Stimulated activated CD4-positive, alpha-beta T cell treated with anti-CD3 and anti-CD28 coated beads, Interleukin-4, amount 100 ng/mL, for 1 hour (primary cell): ENCODE measurements at places on chromosomes 6 and 20.

DNA sequence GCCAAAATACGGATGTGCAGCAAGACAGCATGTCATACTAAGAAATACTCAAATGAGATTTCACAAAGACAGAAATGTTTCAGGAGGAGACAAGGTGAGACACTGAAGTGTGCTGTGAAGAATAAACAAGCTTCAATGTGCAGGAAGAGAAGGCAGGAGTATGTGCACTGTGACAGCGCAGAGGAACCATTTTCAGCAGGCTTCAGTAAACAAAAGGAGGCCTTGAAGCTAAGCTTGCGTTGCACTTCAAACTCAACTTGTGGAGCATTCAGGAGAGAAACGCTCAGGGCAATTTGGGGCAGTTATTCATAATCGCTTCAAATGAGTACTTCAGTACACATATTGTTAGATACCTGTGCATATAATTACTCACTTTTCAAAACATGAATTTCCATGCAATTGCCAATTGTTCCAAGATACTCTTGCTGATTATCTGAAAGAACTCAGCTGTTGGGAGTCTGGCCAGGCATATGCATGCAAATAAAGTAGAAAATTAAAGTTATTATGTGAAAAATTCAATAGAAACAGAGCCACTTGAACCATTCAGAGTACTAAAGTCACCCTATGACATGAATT is 234.2 kb upstream of the OPRM1 start:
- DNase-seq = no peak

DNA sequence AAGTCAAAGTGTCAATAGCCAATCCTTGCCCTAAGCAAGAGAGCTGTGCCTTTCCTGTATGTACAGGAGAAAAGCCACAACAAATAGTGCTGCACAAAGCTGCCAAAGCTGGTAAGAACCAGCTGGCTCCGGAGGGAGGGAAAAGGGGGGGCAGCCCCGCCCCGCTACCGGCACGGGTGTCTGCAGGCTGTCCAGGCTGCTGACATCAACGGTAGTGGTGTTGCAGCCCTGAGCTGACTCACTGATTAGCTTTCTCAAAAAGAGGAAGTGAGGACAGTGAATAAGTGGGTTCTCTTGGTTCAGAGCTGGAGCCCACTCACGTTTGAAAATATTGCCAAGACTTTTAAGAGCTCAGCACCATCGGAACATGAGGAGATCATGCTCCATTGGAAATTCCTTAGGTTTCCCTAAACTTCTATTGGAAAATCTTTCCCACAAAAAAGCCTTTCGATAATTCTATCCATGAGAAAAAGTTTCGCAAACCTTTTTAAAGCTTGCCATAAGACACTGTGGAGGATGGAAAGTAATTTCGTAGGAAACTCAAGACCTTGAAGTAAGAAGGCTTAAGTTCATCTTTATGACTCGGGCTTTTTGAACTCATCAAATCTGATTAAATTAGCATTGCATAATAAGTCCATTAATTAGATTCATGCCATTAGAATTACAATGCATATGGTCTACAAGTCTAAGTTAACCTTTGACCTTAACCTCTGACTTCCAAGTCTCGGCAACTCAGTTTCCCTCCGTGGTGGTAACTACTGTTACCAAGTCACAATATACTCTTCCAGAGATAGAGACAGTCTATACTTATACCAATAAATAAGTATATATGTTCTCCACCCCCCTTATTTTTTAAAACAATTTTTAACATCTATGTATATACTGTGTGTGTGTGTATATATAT is 67.0 kb downstream of the TNFRSF21 start:
- peak; percentile 26 for DNase-seq

DNA sequence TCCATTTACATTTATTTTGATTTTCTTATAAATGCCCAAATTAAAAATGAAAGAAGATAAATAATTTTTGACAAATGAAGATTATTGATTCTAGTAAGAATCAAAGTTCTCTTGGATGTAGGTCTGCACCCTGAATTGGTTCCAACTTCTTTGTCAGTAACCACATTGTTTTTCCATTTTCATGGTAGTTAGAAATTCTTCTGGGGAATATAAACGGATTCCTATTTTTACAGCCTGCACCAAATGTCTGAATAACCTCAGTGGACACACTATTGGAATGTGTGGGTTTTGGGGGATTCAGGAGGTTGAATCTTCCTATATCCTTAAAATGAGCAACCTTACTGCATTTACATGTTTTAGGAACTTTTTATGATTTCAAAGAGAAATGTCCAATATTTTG is 1085.3 kb upstream of the MAP3K7 start:
- DNase-seq = no peak

- no peak for DNase-seq
Measured at GRCh38 chr20:35257175-35257909, 20.6 kb downstream of the MMP24OS start.

- no peak for DNase-seq
Measured at GRCh38 chr20:8254911-8255582, 123.0 kb downstream of the PLCB1 start.

DNA sequence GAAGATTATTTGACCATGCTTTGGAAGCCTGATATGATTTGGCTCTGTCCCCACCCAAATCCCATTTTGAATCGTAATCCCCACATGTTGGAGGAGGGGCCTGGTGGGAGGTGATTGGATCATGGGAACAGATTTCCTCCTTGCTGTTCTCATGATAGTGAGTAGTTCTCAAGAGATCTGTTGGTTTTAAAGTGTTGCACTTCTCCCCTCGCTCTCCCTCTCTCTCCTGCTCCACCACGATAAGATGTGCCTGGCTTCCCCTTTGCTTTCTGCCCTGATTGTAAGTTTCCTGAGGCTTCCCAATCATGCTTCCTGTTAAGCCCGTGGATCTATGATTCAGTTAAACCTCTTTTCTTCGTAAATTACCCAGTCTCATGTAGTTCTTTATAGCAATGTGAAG is 21.7 kb upstream of the FAM217A start:
- no peak for DNase-seq

GRCh38 chr6:155795173-155795796 is 339.6 kb upstream of the NOX3 start:
- no peak for DNase-seq

DNA sequence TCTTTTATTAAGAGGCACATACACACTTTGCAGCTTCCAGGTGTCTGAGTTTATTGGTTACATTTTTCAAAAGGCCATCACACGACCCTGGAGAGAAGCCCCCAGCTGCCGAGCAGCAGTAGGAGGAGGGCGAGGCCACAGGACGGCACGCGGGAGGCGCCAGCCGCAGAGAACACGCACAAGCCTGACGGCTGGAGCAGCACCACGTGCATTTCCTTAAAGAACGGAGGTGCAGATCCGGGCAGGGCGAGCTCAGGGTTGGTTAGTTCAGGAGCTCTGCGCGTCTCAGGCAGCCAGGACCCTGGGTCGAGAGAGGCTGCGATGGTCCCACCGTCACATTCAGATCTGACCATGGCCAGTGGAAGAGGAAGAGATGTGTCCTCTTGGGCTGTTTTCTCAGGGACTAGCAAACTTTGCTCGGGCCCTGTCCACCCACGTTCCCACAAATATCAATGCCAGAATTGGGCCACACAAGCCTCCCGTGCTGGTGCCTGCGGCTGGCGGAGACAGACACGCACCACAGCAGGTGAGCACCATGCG is 121.4 kb upstream of the AFDN start:
- no peak for DNase-seq

DNA sequence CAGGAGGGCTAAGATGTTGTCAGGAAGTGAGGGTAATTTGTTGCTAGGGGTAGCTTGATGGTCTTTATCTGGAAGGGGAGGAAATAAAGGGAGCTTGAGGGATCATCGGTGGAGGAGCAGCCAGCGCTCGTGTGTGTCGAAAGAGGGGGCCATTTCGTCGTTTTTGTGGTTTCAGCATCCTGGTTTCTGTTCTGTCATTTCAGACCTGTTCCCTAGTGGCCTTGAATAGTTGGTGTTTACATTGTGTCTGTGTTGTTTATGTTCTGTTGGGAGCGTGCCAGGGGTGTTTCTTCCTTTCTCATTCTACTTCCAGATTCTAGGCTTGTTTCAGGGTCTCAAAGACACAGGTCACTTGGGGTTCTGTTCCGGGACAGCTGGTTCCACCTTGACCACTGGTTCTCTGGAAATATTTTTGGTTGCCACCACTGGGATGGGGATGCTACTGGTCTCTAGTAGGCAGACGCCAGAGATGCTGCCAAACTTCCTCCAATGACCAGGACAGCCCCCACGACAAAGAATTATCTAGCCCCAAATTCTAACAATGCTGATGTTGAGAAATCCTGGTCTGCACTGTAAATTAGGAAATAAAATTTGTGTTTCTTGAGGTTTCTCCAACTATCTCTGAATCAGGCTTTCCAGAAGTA is 113.9 kb upstream of the NAA20 start:
- DNase-seq = no peak

GRCh38 chr6:142800240-142800639 is 144.7 kb downstream of the HIVEP2 start:
- DNase-seq = no peak

- DNase-seq = no peak
Measured at GRCh38 chr6:105620878-105621277, 218.0 kb upstream of the PREP start.

GRCh38 chr6:163414117-163414945 is at the start of gene QKI:
QKI (plus strand) TSS chr6:163414718; CDS start chr6:163415194, 476 bp downstream.
- peak; percentile 83 for DNase-seq

DNA sequence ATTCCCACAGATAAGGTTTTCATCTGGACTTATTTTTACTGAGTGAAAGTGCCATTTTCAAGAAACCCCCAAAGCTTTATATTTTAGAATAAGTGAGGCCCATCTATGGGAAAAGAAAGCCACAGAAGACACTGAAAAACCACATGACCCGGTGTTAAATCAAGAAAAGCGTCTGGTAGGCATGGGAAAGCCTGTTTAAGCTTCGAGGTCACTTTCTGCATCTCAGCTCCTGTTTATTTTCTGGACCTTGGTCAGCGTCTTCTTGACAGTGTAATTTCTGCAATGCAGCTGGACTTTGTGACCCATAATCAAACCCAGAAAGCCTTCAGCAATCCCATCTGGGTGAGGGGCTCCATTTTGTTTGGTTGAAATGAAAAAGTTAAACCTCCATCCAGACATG is 59.6 kb upstream of the NEDD9 start:
- DNase-seq = no peak

DNA sequence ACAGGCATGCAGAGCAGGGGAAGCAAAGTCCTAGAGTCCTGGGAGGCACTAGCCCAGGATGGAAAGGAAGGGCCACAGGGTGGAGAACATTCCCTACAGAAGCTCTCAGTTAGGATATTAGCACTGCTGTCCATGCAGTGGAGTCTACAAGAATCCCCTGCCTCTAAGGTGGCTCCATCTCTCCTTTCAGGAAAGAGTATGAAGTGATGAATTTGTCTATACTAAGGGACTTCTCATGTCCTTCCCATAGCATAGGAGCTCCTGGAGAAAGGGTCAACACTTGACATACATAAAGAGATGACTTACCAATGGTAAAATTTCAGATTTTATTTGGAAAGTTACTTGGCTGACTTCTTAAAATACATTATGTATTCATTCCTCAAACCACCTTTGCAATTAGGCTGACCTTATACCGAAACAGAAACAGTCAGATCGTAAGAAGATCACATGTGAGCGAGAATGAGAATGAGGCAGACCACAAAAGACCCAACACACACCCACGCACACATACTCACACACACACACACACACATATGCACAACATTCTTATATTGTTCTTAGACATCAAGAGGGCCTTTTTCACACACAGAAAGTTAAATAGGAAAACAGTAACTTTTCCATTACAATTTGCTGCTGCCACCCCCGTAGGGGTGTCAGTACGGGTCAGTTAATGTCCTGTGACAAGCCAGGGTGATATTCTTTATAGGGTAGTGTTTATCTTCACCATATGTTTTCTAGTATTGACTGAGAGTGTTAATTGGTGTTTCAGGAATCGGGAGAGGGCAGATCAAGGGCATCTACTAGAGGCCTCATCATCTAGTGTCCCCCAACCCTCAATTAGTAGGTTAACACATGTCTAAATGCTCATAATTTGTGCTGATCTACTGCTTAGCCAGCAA is 159.4 kb downstream of the FAXC start:
- no peak for DNase-seq

DNA sequence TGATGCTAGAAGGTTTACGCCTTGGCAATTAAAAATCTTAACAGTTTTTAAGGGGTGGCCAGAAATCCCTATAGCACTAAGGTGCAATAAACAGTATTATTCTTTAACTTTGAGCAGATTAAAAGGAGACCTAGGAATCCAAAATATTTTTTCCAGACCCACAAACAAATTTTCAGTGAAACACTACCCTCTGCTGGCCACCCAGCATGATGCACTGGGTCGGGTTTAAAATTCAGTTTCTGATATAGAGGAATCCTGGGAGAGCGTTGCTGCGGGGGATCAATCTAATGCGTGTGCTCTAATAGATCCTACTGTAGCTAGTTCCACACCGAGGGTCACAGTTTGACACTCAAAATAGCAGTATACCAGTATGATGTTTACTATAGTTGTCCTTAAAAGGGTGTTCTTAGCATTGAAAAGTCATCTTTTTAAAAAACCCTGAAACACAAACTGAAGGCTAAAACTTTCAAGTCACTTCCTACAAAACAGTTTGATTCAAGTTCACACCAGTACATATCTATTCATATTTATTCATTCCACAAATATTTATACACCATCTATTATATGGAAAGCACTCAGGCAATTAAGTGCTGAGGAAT is 10.2 kb downstream of the UBE3D start:
- peak; percentile 12 for DNase-seq

GRCh38 chr6:162973151-162973872 is 245.5 kb downstream of the PACRG start:
- DNase-seq = no peak

- peak; percentile 20 for DNase-seq
Measured at GRCh38 chr6:34459899-34460593, 5.8 kb upstream of the PACSIN1 start.

DNA sequence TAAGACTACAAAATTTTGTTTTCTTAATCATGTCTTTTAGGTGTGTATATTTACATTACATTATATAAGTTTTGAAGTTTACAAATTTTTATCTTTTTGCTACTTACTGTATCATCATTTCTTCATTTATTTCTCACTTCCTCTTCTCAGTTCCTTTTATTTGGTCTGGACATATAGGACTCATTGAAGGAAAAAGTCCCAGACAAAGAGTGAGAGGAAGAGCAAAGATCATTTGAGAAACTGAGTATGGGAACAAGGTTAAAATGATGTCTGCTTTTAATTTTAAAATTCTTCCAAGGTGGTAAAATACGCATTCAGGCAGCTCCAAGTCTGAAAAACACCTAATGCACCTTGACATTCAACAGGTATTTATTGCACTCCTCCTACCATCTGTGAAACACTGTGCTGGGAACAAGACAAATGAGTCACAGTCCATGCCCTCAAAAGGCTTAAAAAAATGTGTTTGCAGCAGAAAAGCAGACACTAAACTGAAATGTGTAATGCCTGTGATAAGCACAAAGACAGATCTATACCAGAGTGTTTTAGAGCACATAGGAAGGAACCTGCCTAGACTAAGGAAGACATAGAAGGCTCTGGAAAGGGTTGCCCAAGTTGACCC is 63.2 kb downstream of the PKIB start:
- DNase-seq = no peak

GRCh38 chr20:20546402-20546801 is 166.0 kb downstream of the RALGAPA2 start:
- DNase-seq = no peak

- no peak for DNase-seq
Measured at GRCh38 chr6:2531426-2532215, 219.1 kb downstream of the MYLK4 start.
